Tibial nerve (tissue), 4 donors: ENCODE measurements at places on chromosomes 5 and 9. TPM values are rescaled to one million over a fixed set of nuclear protein-coding genes. Genes with fewer than 3 reads are reported as not detected.

Gene PRDM9
- total RNA-seq, result not detected

Gene GFI1B
- total RNA-seq, result not detected

Gene TERT
- total RNA-seq, result not detected

Gene SPINK4
- not detected for total RNA-seq

Gene GLRA1
- not detected for total RNA-seq

GRCh38 chr5:68898951-68899471 is 194.8 kb upstream of the SLC30A5 start:
- no peak for DNase-seq

GRCh38 chr9:99340281-99340680 is 118.2 kb downstream of the SEC61B start:
- no peak for DNase-seq

DNA sequence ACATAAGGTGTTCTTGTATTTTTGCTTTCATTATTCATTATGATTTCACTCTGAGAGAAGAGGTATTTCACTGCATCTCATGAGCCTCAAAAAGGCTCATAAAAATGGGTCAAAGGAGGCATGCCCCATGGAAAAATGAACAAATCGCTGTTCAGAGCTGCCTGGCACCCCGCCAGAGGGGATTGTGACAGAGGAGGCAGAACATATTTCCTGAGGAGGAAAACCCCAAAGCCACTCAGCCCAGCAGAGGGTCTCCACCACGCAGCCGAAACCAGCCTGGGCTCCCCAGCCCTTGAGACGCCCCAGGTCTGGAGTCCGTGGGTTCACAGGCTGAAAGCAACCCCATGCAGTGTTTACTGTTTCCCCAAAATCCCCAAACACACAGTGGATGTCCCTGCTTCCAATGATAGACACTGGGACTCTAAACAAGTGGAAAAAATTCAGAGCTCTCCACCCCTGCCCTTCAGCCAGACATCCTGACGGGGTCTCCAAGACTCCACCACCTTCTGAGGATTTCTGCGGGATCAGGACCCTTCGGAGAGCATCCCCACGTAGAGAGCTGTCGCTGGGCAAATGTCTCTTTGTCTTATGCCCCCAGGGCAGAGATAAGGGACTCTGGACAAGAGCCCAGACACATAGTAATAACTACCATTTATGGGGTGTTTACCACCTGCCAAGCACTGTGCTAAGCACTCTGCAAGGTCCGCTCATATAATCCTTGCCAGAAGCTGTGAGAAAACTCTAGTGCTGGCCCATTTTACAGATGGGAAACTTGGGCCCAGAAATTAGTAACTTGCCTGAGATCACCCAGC is 122.3 kb downstream of the PAX5 start:
- DNase-seq, result no peak

- DNase-seq, result no peak
Measured at GRCh38 chr9:36745977-36746376, 173.3 kb downstream of the MELK start.

GRCh38 chr9:29213417-29214153 is 1640.3 kb upstream of the C9orf72 start:
- DNase-seq, result no peak

- no peak for DNase-seq
Measured at GRCh38 chr5:138448481-138449398, 9.9 kb downstream of the REEP2 start.

GRCh38 chr5:178318382-178318781 is 85.8 kb upstream of the PHYKPL start:
- no peak for DNase-seq

GRCh38 chr9:120481248-120481647 is 98.7 kb downstream of the CDK5RAP2 start:
- no peak for DNase-seq

DNA sequence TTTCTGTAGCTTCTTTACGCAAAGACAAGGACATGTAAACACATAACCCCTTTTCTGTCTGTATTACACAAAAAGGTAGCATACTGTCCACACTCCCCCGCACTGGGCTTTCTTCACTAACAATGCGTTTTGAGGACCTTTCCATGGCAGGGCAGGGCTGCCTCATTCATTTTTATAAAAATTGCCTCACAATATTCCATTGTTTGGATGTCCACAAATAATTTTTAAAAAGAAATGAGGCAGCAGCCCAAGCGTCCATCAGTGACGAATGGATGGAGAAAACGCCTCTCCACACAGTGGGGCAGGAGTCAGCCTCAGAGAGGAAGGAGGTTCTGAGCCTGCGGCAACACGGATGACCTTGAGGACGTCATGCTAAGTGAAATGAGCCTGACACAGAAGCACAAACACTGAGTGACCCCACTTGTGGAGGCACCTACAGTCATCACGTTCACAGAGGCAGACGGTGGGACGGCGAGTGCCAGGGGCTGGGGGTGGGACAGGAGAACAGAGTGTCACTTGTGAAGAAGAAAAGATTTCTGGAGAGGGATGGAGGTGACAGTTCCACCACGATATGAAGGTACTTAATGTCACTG is 67.8 kb downstream of the RASGEF1C start:
- no peak for DNase-seq

DNA sequence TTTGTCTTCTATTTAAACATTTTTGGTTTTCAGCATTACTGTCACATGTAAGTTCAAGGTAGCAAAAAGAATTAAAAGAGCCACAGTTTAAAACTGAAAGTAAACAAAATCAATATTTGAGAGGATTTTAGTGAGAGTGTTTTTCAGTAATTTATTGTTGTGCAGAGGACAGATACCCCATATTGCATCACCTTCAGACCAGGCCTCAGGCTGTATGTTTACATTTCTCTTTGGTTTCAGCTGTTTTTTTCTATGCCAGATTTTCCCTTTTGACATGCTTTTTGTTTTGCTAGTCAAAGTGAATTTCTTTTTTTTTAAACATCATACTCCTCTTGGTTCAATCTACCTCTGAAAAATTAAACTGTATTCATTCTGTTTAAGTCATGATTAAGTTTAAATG is 47.2 kb downstream of the MAST4 start:
- DNase-seq, result no peak

- peak; percentile 63 for DNase-seq
Measured at GRCh38 chr9:6054280-6055099, 39.1 kb upstream of the RANBP6 start.

DNA sequence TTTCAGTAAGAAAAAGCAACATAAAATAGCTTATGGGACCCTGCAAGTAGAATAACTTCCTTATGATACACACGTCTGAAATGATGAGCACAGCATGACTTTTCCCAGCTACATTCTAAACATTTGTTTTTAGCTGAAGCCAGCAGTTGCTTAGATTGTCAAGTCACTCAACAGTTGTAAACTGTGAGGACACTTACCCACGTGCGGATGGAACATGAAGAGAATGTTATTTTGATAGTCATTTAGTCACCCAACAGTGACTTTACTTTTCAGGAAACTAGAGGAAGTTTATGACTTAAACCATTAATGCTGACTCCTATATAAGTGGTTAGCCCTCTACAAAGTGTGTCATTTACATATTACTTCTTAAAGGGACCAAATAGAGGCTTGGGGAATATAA is 3.0 kb downstream of the HACD4 start:
- DNase-seq, result no peak

GRCh38 chr5:131299465-131299864 is 35.6 kb downstream of the CDC42SE2 start:
- no peak for DNase-seq
